ENCODE measurements at places on chromosomes 1 and 21.

- DNase-seq = no peak
These were observed at the start of gene CD244 for GRCh38 chr1:160862203-160863060. Gene CD244 (minus strand): TSS chr1:160862887. CDS start chr1:160862677, 210 bp downstream.

DNA sequence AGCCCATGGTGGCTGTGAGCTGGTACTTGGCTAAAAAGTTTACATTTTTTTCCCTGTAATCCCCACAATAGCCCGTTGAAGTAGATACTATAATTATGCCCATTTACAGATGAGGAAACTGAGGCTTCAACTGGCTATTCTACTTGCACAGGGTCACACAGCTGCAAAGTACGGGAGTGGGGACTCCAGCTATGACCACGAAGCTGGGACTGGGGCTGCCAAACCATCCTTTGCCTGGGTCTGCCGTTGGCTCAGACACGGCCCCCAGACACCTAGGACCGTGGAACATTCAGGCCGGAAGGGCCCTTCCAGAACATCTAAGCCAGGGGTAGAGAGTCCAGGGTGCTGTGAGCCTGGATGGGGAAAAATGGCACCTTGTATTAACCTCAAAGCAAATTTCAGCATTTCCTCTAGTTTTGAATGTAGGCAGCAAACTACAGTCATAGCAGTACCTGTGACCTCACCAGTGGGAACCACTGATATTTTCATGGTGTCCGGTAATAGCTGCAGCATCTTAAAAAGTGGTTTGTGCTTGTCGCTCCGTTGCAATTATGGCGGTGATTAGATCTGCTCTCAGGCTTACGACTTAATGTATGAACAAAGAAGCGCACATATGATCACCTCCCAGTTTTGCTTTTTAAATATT lies 4.3 kb downstream of the TP73 start:
- DNase-seq = no peak

- no peak for DNase-seq
These were observed 70.8 kb downstream of the SCCPDH start for GRCh38 chr1:246794828-246795671.

DNA sequence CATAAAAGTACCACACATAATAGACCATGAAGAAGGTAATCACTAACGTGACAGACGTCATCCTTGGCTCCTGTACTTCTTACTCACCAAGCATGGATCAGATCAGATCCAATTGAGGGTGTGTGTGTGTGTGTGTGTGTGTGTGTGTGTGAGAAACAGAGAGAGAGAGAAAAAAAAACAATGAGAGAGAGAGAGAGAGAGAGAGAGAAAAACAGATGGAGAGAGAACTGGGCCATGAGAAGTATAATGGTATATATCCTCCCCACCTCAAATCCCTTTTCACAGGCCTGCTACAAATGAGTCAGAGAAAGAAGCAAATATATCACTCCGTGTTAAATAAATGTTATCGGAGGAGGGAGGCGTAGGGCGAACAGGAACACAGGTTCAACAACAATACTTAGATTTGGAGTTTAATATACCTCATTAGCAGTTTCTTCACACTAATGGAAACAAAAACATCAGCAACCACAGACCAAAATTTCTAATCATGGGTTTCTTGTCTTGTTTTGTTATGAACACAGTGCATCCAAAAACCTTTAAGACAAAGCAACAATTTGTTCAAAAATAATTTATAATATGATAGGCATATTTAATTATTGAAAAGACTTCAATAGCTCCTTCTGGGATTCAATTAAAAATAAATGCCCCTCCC lies 45.3 kb downstream of the TIAM1 start:
- no peak for DNase-seq

DNA sequence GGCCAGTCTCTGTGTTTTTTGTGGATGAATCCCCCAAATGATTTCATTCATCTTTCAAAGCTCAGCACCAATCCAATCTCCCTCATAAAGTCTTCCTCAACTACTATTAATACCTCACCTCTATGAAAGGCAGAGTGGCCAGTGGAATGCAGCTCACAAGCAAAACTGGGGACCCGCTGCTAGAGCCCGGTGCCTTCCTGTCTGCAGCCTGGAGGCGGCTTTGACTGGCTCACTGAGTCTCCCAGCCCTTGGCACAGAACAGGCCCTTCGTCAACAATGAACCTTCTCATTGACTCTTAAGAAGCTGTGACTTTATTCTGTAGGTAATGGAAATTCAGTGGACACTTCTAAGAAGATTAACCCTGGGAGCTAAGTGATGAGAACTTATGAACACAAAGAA lies 86.8 kb upstream of the RAB4A start:
- no peak for DNase-seq

DNA sequence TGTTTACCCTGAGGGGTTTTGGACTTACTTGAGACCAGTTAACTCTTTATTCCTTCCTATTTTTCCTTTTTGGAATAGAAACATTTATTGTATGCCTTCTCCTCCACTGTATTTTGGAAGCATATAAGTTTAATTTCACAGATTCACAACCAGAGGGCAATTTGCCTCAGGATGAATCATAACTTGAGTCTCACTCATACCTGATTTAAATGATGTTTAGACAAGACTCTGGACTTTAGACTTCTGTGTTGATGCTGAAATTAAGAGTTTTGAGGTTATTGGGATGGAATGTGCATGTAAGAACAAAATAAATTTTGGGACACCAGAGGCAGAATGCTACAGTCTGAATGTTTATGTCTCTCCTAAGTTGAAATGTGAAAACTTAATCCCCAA lies 7.1 kb upstream of the ADAM30 start:
- no peak for DNase-seq

- DNase-seq = no peak
These were observed 84.2 kb upstream of the DISP3 start for GRCh38 chr1:11394592-11395245.

GRCh38 chr1:225191199-225191753 lies 236.6 kb downstream of the LBR start:
- no peak for DNase-seq

- no peak for DNase-seq
These were observed 21.1 kb downstream of the TMEM51 start for GRCh38 chr1:15174615-15174983.

DNA sequence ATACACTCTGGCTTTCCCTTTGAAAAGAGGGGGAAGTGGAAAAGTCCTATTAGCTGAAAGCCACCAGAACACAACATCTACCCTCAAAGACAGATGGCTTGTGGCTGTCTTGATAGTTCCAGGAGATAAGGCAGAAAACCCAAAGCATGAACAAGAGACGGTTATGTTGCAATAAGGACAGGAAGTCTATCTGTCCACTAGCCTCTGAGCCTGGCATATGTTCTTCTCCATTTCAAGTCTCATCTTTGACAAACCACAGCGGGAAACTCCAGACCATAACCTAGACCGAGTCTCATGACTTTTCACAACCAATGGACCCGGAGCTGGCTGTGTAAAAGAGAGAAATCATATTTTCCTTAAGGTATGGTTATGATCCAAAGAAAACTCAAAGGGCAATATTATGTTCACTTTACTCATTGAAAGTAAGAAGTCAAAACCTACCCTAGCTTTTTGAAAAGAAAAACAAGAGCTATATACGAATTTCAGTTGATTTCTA lies 33.8 kb downstream of the DUSP10 start:
- DNase-seq = no peak

- DNase-seq = no peak
These were observed 22.2 kb upstream of the ECE1 start for GRCh38 chr1:21312407-21312992.

DNA sequence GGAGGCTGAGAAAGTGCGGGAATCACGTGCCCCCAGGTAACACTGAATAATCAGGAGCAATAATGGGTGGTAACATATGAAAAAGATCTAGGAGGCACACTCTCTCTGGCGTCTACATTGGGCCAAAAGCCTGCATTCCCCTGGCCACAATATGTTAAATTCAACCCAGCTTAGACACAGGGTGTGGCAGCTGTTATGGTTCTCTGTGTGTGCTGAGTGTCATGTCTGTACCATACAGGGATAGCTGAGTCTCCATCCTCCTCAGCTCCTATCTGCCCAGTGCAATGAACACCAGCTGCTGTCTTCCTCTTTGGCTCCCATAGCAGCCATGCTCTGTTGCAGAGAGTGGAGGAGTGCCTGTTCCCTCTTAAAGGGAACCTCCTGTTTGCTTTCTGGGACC lies 14.3 kb downstream of the S100A11 start:
- no peak for DNase-seq
